Liver (tissue), 10 donors: ENCODE measurements at places on chromosomes 6 and 20.

- DNase-seq, result no peak
Observed at GRCh38 chr6:128740951-128741350, 142.0 kb upstream of the LAMA2 start.

DNA sequence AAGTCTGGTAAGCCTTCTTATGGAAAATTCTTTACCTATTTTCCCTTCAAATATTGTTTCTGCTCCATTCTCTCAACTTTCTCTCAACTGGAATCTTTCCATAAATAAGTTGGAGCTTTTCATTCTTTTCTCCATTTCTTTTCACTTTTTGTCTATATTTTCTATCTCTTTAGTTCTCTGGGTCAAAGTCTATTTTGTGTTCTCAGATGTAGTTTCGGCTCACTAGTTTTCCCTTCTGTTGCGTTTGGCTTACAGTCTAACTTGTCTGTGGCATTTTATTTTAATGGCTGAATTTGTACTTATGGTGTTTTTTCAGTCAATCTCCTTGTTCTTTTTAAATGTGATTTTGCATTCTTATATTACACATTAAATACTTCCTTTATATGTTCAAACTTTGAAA is 14.1 kb upstream of the SLC22A2 start:
- DNase-seq, result no peak

- DNase-seq, result no peak
Observed at GRCh38 chr6:30749554-30750378, 5.4 kb upstream of the IER3 start.

GRCh38 chr20:1637755-1638154 is 17.9 kb upstream of the SIRPB1 start:
- no peak for DNase-seq

DNA sequence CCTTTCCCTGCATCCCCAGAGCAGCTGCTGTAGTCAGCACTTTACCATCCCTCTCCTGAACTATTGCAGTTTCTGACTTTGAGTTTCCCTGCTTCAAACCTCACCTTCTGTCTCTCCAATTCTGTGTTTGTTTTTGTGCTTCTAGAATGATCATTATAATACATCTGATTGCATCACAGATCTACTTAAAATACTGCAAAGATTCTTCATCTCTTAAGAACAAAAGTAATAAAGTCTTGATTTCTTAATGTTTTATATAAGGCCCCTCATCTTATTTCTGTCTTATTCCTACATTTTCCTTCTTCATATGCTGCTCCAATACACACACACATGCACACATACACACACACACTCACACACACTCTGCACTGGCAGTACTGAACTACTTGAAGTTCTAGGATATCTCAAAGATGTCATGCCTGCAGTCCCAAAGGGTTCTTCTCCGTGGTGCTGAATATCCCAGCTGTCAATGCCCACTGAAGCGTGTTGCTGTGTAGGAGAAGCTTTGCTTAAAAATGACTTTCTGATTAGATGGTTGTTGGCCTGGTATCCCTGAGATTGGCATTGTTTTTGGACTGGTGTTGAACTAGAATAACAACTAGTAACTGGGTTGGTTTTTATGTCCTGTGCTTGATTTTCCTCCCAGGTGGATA is 97.2 kb downstream of the MAP3K4 start:
- DNase-seq, result no peak

- no peak for DNase-seq
Observed at GRCh38 chr6:52216932-52217575, 27.2 kb downstream of the IL17F start.

DNA sequence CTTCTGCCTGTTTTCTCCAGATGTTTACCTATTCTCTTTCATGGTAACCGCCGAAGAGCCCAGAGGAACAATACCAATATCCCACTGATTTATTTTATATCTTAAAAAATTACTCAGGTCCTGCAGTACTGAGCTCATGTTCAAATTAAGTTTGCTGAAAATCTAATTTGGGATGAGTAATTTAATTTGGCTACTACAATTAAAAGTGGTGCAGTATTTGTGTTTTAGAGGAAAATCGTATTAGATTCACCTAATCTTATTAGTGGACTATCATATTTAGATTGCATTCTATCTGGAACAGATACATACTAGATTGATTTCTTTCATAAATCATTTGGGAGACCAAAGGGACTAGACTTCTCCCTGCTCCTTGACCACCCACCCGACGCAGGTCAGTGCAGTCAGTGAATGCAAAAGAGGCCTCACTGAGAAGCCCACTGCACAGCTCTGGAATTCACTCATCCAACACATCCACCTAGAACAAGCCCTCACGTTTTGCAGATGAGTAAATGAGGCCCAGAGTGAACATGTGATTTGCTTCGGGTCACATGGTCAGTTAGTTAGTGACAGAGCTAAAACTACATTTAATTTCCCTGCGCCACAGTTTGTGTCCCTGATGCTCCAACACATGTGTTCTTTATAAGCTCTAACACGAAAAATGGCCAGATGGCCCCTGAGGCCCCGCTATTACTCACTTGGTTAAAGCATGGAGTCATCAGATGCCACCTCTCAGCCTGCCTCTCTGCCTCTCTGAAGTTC is 101.8 kb downstream of the TRERF1 start:
- no peak for DNase-seq

DNA sequence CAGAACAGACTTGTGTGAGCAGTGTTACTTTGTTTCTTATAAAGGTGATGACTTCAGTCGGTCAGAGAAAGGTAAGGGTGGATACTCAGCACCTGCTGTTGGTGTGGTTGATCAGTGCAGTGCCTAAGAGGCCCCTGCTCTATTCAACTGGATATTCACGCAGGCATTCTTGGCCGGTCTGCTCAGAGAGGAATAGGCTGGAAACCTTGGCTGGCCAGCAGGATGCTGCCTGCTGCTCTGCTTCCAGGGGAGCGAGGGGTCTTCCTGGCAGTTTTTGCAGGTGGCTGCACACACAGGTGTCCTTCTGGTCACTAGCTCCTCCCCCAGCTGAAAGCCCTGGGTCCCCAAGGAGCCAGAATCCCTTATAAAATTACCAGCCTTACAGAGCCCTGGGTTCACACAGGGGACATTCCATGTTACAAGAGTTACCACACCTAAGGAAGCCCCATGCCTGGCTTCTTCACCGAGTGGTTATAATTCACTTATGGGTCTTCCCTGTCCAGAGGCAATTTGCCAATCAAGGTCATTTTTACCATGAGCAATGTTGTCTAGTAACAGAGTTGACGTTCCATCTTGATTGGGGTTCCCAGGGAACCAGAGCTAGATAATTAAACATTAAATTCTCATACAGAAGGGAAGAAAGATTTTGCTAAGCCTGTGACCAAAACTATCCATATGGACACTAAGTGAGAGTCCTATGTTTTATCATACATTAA is 16.4 kb downstream of the SYNJ2 start:
- DNase-seq, result no peak

GRCh38 chr6:41504466-41505121 is 41.6 kb upstream of the FOXP4 start:
- no peak for DNase-seq

DNA sequence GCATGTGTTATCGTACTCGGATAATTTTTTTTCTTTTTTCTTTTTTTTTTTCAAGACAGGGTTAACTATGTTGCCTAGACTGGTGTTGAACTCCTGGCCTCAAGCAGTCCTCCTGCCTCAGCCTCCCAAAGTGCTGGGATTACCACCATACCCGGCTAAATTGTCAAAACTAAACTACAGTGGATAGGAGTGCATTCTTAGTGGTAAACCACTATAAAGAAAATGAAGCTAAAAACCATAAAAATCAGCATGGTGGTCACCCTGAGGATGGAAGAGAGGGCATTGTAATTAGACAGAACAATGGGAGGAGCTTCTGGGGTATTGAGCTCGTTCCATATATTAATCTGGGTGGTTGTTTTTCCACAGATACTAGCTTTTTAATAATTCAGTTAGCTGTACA is 6.2 kb upstream of the ZNF318 start:
- DNase-seq, result no peak

GRCh38 chr6:2502998-2503674 is 247.6 kb downstream of the MYLK4 start:
- DNase-seq, result no peak

- no peak for DNase-seq
Observed at GRCh38 chr6:43833223-43833995, 63.4 kb downstream of the VEGFA start.

DNA sequence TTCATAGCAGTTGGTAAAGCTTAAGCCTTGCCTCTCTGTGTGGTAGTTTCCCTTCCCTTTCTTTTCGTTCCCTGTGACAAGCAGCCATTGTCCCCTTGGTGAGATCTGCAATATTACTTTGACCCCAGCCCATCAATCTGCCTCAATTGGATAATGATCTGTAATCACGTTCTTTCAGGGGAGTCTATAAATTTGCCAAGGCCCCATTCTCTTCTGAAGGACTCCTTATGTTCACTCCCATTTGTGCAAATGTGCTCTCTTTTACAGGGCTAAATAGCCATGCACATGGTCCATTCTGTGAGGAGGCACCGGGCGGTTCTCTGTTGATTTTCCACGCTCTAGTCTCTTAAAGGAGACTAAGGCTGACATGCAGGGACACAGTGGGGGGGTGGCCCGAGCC is 660.4 kb upstream of the SLC35B3 start:
- DNase-seq, result no peak

DNA sequence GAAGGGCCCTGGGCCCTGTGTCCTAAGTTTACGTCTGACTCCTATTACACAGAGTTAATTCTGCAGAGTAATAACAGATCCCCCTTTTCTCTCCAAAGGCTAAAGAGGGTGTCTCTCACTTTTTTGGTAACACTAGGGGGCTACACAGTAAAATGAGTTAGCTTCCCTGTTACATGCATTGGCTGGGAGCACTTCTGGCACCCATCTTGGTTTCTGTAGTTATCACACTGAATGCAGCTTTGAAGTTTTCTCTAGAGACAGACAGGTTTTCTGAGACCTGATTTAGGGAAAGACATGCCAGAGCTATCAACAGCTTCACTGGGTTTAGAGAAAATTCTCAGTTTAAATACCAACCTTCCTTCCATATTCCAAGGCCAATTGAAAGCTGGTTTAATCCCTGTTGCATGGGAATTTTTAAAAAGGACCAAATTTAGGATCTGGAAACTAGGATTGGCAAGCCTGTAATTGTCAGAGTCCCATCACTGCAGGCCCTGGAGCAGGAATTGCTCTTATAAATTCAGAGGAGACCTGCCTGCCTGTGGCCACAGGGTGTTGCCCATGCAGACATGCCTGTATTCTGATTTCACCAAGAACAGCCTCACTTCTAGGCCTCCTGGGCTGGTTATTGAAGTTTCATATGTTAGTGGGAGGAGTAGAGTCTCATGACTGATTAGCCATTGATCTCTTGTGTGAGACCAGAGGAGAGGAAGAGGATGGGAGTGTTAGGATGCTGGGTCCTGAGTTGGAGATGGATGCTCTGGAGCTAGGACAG is 29.4 kb downstream of the RNF8 start:
- no peak for DNase-seq

GRCh38 chr20:63957004-63957689 is 931 bp upstream of the UCKL1 start:
- DNase-seq, result peak; percentile 63

DNA sequence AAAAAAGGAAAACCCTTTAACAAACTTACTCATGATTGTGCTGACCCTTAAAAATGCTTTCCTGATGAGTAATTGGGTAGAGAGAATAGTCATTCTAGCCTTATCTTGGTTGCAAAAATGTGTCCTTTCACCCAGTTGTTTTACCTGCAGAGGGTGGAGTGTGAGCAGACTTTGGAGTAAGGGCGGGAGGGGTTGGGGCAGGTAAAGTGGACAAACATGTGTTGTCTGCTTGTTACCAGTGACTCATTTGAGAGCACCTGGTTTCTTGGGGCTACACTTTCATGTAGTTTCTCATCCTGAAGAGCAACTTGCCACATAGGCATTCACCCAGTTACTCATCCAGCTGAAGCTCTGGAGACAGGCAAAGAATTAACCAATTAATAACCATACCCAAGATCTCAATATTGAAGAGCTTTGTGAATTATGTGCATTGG is 121.1 kb downstream of the TNFRSF21 start:
- no peak for DNase-seq

GRCh38 chr20:16350465-16350864 is 222.8 kb downstream of the KIF16B start:
- DNase-seq, result no peak

- DNase-seq, result no peak
Observed at GRCh38 chr6:13827032-13827431, 12.7 kb upstream of the MCUR1 start.

DNA sequence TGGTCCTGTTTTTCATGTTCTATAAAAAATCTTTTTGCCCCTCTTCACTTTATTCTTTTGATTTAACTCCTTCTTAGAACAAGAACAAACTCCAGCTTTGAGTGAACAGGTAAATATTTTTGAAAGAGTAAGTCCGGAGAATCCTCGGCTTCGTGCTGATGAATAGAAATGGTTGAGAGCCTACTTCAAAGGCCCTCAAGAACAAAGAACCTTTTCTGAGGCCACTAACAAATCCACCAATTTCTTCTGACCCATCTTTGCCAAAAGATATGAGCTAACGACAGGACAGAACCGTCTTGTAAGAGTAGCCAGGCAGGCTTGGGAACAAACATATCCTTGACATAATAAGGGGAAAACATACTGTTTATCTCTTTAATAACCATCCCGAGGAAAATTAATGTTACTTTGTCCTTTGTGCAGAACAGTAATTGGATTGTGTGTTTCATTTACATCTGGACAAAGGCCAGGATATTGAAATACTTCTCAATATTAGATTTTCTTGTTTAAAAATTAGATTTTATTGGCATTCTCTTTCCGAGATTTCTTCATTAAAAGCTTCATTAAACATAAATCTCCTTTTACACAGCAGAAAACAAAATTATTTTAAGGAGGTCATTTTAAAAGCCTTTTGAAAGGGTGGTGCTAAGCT is 52.9 kb downstream of the NOX3 start:
- no peak for DNase-seq

DNA sequence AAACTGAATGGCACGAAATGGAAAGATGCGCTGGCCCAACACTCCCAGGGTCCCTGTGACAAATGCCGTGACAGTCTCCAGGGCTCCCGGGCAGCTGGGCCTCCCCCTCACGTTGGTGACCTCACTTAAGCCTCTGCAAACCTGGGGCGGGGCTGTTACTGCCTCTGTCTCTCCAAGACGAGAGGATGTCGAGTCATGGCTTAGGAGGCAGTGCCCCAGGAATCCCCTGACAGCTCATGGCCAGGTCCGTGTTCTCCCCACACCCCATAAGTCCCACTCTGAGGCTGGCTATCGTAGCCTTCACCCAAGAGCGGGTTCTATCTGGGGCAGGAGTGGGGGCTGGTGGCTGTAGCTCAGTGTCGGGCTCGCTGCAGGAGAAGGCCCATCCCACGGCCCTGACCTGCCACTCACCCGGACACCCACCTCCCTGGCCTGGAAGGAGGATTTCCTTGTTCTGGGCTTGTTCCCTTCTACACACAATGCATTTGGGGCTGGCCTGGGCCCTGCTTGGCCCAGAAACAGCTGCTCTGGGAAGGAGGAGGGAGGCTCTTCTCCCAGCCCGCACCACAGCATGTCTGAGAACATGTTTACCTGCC is 5.6 kb upstream of the RPS21 start:
- no peak for DNase-seq

DNA sequence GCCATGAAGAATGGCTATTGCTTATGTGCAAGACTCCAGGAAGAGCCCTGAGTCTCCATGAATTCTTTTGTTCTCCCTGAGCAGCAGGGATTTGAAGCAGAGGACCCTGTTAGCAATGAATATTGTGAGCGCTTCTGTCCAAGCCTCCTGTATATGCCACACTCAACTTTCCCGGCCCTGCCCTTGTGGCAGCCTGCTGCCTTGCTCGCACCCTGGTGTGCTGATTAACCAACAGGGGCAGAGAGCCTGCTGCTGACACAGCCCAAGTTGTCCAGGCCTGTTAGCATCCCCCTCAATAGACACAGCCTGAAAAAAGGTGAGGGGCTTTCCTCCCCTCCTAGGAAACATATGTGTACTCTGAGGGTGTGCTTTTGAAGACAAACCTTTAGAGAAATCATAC is 131.4 kb downstream of the BMP2 start:
- DNase-seq, result no peak
